ENCODE measurements at places on chromosomes 3 and 15. TPM values are rescaled to one million over a fixed set of nuclear protein-coding genes. Genes with fewer than 3 reads are reported as not detected.

DNA sequence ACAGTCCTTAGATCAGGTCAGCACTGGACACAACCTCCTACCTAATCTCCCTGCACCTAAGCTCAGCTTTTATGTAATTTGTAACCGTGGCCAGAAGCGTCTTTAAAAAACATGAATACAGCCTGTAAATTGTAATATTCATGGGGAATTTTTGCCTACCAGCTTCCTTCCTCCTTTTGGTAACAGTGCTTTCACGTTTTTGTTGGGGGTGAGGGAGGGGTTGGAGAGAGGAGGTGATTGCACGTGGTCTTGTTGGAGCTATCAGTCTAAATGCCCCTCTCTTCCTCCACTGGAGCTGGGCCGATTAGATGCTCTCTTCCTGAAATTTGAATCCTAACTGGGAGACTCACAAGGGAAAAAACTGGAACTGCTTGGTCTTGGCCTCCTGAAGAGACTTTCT, 35.1 kb upstream of the SCN5A start:
- peaks cover 12% of the 10 kb centered on the region for H3K27me3 ChIP-seq
- no peak overlapping the region for H3K27ac ChIP-seq
- no peak for DNase-seq
- no peaks in the 10 kb centered on the region for H3K4me1 ChIP-seq

DNA sequence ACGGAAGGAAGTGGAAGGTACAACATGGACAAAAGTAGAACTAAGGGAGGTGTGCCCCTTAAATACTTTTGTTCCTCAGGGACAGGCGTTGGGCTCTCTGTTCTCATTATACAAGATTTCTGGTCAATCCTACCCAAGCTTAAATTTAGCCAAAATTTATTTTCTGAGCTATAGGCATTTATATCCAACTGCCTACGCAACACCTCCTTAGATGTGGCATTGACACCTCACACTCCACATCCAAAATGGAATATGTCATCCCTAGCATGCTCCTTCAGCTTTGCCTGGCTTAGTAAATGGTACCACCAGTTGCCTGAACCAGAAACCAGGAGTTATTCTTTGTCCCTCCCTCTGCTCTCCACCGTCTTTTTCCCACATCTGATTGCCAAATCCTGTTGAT, 26.2 kb downstream of the FANCD2OS start:
- no peak for DNase-seq
- H3K36me3 ChIP-seq: peaks cover 7% of the 10 kb centered on the region
- no peak overlapping the region for H3K4me3 ChIP-seq
- no peaks in the 10 kb centered on the region for H3K27me3 ChIP-seq

- no peak for DNase-seq
- no peak overlapping the region for H3K4me3 ChIP-seq
- H3K36me3 ChIP-seq: peaks cover 43% of the 10 kb centered on the region
- no peaks in the 10 kb centered on the region for H3K27me3 ChIP-seq
- peak overlapping the region; percentile 77 for H3K27ac ChIP-seq
These were observed 40.3 kb downstream of the UMPS start for GRCh38 chr3:124770336-124771082.

- no peaks in the 10 kb centered on the region for H3K36me3 ChIP-seq
- H3K27ac ChIP-seq: no peak overlapping the region
- H3K27me3 ChIP-seq: peaks cover 2% of the 10 kb centered on the region
These were observed 62.5 kb downstream of the RPN1 start for GRCh38 chr3:128588147-128588546.

DNA sequence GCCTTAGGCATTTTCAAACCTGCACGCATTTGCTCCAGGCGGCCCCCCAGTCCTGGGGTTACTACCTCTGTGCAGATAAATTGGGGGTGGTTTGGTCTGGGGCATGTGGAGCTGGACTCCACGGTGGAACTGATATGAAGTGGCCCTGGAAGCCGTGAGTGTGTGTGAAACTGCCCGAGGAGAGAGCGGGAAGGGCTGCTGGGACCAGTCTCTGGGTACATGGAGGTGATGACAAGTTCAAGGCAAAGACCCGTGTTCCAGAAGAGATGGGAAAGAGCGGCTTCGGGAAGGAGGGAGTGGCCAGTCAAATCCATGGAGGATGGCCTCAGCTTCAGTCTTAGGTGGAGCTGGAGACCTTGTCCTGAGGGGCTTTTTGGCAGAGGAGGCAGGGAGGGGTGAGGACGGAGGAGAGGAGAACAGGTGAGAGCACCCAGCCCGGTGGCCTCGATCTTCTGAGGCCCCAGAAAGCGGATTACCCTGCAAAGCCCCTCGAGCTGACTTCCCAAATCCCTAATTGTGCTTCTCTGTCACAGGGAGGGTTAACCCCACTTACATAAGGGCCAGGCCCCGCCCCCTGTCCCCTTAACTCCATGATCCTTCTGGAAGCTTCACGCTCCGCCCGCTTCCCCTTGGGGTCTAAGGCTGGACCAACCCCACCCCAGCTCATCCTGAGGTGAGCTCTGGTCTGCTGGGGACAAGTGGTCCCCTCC, 1.9 kb upstream of the NR2E3 start:
- H3K4me3 ChIP-seq: no peak overlapping the region
- no peaks in the 10 kb centered on the region for H3K27me3 ChIP-seq

DNA sequence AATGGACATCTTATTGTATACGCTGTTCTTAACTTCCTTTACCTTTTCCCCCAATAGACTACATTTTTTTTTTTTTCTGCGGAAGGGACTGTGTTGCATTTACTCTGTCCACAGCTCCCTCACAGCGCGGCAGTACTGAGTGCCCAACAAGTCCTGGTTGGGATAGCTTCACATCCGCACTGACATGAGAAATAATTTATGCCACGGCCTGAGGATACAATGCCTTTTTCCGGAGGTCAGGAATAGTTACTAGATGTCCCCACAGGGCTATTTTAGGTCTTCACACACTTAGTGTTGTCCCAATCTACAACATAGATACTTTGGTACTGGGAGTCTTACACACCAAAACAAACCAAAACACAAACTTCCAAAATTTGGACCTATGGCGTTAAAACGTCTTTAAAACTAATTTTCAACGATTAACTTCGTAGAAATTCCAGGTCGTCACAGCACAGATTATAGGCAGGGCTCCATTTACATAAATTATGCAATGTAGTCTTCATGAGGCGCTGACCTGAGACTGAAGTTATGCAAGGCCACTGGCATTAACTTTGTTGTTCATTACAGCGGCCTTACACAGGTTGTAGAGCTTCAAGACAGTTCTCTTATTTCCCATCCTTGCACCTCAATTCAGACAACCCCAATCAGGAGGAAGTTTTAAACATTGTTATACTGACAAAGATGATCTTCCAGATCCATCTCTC, 989 bp upstream of the PPIB start:
- peaks cover 15% of the 10 kb centered on the region for H3K36me3 ChIP-seq
- H3K27ac ChIP-seq: peak overlapping the region; percentile 95
- H3K4me3 ChIP-seq: peak overlapping the region; percentile 74

- H3K4me3 ChIP-seq: no peak overlapping the region
- peaks cover 7% of the 10 kb centered on the region for H3K36me3 ChIP-seq
- no peaks in the 10 kb centered on the region for H3K27me3 ChIP-seq
- DNase-seq: no peak
- H3K4me1 ChIP-seq: peaks cover 33% of the 10 kb centered on the region
- H3K27ac ChIP-seq: no peak overlapping the region
These were observed 54.6 kb downstream of the SPRED1 start for GRCh38 chr15:38307251-38307650.

DNA sequence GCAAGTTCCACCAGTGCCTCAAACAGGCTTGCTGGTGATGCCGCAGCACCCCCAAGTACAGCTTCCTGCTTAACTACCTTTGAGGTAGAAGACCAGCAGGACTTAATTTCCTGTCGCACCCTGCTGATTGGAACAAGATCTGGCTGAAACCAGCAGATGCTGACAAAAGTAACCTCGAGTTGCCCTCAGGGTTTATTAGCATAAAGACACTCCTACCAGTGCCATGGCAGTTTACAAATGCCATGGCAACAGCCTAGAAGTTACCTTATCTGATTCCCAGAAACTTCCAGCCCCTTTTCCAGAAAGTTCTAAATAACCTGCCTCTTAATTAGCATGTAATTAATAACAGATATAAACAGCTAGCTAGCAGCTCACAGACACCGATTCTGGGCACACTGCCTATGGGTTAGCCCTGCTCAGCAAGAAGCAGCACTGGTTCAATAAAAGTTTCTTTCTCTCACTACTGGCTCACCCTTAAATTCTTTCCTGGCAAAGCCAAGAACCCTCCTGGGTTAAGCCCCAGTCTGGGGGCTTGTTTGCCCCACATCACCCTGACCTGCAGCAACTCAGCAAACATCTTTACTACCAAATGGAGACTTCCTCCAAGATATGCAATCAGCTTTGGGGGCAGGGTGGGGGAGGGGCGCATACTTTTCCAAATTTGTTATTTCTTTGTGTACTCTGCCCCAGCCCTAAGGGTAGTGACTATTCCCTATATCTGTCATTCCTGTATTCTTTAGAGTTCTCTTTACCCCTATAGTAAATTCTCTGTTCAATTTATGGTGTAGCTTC, 54.2 kb downstream of the MAP4 start:
- peaks cover 37% of the 10 kb centered on the region for H3K4me1 ChIP-seq
- peaks cover 16% of the 10 kb centered on the region for H3K36me3 ChIP-seq

DNA sequence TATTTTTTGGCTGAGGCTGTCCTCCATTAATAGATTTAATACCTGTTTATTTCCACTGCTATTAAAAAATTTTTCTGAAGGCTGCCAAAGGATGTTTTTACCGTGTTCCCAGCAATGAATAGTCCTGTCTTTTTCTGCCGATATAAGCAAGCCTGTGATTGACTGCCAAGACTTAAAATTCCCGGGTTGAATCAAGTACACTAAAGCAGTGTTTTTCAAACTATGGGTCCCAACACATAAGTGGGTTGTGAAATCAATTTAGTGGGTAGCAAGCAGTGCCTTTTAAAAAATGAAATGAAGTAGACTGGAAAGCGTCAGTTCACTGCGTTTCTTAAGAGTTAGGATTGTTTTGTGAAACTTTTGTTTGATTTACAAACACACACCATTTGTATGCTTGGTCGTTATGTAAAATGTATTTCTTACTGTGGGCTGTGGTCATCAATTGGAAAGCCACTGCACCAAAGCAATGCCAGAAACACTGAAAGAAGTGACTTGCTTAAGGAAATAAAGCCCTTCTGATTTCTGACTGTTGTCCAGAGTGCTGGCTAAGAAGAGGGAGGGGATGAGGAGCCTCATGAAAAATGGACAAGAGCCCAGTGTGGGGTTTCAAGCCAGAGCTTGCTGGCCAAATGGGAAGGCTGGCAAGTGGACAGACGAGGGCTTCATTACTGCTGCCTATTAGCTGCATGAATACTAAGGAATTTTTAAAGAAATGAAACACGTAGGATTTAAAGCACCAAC, 206.0 kb downstream of the THRB start:
- H3K4me3 ChIP-seq: no peak overlapping the region
- H3K36me3 ChIP-seq: no peaks in the 10 kb centered on the region
- H3K27me3 ChIP-seq: no peaks in the 10 kb centered on the region
- H3K27ac ChIP-seq: peak overlapping the region; percentile 51
- H3K4me1 ChIP-seq: peaks cover 54% of the 10 kb centered on the region

DNA sequence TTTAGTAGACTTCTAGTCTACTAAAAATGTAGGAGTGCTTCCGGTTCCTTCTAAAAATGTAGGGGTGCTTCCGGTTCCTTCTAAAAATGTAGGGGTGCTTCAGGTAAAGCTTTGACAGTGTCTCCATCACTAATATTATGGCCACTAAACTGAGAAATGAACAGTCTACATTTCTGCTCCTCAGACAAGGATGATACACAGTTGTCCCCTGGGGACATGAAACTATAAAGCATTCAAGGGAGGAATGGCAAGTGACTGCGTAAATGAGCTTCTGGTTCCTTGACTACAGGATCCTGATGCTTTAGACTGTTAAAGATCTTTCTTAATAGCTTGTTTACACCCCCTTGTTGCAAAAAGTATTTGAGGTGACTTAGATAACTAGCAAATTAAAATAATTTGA, 53.9 kb upstream of the SLC9A9 start:
- no peaks in the 10 kb centered on the region for H3K27me3 ChIP-seq
- no peak overlapping the region for H3K27ac ChIP-seq

GRCh38 chr15:58988006-58988785, 733 bp downstream of the RNF111 start:
- peaks cover 18% of the 10 kb centered on the region for H3K27me3 ChIP-seq
- H3K4me1 ChIP-seq: peaks cover 34% of the 10 kb centered on the region
- H3K27ac ChIP-seq: peak overlapping the region; percentile 97
- peaks cover 4% of the 10 kb centered on the region for H3K36me3 ChIP-seq

DNA sequence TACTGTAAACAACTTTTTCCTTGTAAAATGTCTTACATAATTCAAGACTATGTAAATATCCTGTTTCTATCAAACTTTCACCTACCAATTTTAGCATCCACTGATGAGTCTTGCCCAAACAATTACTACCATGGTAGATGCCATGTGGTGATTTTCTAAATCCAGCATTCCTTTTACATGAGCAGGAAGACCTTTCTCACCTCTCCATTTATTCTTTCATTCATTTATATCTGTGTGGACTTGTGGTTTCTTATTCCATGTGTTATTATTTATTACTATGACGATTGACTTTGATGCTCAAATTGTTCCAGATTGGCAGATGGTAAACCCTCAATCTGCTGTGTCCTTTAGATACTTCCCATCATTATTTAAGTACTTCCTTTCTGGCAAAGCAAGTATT, 62.4 kb downstream of the IFT57 start:
- DNase-seq: no peak
- H3K27me3 ChIP-seq: no peaks in the 10 kb centered on the region
- H3K4me1 ChIP-seq: no peaks in the 10 kb centered on the region
- no peak overlapping the region for H3K27ac ChIP-seq

- H3K36me3 ChIP-seq: no peaks in the 10 kb centered on the region
- DNase-seq: no peak
- no peak overlapping the region for H3K27ac ChIP-seq
- peaks cover 33% of the 10 kb centered on the region for H3K27me3 ChIP-seq
These were observed 753 bp downstream of the PLCH1 start for GRCh38 chr3:155744010-155744625.

VIPR1 gene
- 6.1 TPM for total RNA-seq

FAM43A gene
- 22.8 TPM for total RNA-seq

TRPC1 gene
- total RNA-seq: 15.1 TPM

SLC22A14 gene
- 0.62 TPM for total RNA-seq

NUTM1 gene
- total RNA-seq: not detected

GOLGA6L10 gene
- 2.4 TPM for total RNA-seq

GOLGA8R gene
- total RNA-seq: 8.5 TPM

BFSP2 gene
- total RNA-seq: not detected
